Ovary (tissue), 10 donors: ENCODE measurements at places on chromosomes 16 and 17.
A peak's percentile ranks its signal among the peaks of the same experiment; 100 is the strongest.

GRCh38 chr16:24890746-24891145, 45.0 kb downstream of the SLC5A11 start:
- DNase-seq, result no peak

GRCh38 chr16:59356709-59357108, 622.6 kb upstream of the GOT2 start:
- no peak for DNase-seq

DNA sequence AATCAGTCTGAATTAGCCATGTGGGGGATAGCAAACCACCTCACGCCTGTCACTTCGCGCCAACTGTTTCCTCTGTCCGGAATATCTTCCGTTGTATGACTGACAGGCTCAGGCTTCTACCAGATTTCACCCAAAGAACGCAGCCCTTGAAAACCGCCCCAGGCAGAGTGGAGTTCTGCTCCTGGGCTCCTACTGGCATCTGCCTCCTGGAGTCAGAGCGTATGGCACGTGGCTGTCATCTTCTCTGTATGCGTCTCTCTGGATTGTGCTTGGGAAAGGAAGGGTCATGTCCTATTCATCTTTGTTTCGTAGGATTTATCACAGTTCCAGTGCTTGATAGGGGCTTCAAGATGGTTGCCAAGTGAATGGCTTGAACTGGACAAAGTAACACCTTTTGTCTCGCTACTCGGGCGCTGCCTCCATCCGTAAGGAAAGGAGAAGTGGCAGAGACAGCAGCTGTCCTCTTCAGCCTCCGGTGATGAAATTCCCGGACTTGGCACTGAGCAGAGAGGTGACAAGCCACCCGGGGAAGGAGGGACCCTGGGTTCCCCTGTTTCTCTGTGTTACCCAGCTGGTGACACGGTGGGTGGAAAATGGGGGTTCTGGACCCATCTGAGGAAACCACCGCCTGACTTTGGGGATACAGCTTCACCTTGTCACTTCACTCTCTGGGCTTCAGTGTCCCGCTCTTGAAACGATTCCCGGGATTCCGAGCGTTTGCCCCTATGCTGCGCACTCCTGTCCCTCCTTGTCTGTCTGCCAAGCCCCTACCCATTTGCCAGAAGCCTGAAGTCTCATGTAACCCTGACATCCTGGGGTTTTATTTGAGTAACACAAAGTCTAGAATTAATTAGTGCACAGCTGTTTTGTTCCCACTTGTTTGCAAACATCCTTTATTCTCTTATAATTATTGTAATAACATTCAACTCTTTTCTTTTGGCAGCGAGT, 13.9 kb downstream of the KIAA0513 start:
- DNase-seq, result no peak

DNA sequence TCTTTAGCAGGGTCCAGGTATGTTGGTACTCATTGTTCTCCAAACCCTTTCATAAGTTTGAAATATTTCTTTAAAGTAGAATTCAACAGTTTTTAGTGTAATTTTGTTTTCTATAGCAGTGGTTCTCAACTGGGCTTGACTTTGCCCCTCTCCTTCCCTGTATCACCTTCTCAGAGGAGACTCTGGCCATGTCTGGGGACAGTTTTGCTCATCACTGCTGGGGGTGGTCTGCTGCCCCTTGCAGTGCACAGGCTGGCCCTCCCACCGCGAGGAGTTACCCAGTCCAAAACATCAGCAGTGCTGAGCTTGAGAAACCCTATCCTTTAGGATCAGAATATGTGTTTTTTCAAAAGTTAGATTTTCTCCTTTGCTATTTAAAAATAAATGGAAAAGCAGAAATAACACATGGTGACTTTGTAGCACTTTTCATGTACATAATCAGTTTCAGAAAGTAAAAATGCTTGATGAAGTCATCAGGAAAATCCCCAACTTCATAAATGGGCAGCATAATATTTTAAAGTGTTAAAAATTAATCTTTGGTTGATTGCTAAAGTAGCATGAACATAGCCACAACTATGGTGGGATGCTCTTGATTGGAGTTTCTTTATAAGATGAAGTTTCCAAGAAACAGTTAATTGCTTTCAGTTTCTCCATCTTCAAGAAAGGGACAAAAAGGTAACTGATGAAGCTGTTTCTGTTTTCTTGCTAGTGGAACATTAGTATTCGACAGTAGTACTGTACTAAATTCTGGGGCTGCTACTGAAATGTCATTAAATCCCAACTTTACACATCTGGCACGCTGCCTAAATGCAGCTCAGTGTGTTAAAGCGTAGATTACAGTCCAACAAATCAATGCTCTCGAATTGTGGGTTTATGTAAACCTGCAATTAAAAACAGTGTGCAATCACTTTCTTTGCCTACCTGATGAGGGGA, 70.3 kb downstream of the NETO2 start:
- no peak for DNase-seq

DNA sequence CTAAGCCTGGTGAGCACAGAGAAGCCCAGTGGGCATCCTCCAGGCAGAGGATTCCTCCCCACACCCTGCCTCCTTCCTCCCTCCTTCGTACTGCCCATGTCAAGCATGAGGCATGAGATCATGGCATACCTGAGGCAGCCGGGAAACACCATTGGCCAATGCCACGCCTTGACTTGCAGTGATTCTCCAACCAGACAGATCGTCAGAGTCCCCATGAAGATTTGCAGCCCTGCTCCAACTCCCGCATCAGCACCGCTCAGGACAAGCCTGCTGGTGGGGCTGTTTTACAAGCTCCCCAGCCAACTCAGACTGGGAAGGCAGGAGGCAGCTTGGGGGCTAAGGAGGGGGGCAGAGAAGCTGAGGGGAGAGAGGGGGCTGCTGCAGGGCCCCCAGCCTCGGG, 2.9 kb upstream of the KRT16 start:
- DNase-seq, result no peak

DNA sequence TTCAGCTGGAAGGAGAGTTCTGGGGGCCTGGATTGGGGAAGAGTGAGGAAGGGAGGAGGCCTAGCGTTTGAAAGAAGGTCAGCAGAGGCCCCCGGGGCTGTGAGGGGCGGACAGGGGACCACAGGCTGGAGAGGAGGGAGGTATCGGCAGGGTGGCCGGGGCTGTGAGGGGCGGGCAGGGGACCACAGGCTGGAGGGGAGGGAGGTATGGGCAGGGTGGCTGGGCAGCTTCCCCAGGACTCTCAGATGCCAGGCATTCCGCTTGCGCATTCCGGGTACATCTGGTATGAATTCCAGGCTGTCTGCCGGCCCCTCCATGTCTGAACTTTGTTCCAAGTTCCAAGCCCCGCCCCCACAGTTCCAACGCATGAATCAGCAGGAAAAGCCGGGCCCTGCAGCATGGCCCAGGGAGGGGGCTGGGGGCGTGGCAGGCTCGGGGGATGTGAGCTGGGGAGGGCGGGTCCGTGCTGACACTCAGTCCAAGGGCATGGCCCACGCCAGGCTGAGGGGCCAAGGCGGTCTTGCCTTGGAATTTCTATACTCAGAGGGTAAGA, 4.3 kb upstream of the TLCD2 start:
- peak; percentile 99 for DNase-seq

GRCh38 chr17:6506679-6507231, 49.6 kb downstream of the PITPNM3 start:
- no peak for DNase-seq

DNA sequence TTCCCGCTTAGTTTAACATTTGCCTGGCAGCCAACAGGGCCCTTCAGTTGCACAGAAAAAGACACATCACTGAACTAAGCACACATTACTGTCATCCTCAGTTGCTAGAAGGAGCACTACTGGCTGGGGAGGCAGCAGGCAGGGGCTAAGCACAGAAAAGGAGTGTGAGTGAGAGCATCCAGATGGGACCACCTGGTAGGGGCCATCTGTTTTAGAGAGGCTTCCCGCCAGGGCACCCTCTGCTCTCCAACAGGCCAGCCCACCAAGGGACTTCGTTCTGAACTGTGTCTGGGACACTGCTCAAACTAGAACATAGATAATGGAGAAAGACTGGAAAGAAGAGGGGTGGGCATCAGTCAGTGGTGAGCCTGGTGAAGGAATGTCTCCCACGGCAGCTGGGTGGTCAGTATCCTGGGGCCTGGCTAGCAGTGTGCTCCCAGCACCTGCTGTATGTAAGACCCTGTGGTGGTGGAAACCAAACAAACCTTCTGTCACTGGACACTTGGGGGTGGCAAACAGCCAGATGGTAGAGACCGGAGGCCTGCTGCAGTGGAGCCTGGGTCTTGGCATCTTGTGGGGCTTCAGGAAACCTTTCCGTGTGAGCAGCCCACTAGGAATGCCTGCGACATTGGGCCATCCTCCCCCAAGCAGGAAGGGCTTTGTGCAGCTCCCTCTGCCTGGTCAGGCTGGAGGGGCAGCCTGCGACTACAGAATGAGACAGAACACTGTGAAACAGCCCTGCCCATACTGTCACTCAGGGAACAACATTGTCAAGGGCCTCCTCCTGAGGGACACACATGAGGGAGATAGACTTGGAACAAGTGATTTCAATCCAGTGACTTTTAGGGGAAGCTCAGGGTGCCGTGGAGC, 12.8 kb upstream of the RANGRF start:
- DNase-seq, result no peak

DNA sequence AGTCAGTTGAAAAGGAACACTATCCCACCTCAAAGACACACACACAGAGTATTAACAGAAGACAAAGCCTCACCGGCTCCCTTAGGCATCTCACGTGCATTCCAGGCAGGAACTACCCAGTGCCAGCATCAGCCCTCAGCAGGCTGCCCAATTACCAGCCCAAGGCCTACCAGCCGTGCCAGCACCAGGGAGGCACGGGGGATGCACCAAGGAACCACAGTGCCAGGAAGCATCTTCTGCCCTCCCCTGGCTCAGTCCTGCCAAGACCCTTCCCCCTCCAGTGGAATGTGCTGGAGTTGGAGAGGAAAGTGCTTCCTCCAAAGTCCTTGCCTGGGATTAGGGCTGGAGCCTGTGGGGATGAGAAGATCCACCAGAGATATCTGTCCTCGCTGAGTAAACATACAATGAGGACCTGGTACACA, 11.0 kb upstream of the KRT19 start:
- no peak for DNase-seq

DNA sequence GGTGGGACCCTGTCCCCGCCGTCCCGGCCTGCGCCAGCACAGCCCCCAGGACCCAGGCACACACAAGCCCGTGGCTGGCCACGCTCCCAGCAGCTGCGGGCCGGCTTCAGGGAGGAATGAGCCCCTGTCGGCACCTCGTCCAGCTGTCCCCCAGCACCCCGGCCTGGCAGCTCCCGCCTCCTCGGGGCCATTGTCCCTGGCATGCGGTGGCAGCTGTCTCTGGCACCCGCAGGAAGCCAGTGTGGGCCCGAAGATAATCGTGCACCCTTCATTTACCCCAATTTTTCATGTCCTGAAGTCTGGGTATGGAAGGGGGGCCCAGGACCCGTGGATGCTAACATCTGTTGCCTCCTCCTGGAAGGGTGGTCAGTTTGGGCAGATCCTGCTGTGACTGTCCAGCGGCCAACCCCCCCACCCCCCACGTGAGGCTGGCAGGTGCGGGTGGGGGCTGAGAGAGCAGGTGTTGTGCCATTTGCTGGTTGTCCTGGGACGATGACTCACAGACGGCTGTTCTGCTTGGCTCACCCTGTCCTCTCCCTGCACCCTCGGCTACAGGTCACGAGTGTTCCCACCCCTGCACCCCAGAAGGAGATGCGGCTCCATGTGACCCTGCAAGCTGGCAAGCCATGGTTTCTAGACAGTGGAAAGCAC, 4.0 kb upstream of the LMF1 start:
- no peak for DNase-seq

- DNase-seq, result no peak
Observed at GRCh38 chr17:82938486-82938872, 98.7 kb upstream of the ZNF750 start.

DNA sequence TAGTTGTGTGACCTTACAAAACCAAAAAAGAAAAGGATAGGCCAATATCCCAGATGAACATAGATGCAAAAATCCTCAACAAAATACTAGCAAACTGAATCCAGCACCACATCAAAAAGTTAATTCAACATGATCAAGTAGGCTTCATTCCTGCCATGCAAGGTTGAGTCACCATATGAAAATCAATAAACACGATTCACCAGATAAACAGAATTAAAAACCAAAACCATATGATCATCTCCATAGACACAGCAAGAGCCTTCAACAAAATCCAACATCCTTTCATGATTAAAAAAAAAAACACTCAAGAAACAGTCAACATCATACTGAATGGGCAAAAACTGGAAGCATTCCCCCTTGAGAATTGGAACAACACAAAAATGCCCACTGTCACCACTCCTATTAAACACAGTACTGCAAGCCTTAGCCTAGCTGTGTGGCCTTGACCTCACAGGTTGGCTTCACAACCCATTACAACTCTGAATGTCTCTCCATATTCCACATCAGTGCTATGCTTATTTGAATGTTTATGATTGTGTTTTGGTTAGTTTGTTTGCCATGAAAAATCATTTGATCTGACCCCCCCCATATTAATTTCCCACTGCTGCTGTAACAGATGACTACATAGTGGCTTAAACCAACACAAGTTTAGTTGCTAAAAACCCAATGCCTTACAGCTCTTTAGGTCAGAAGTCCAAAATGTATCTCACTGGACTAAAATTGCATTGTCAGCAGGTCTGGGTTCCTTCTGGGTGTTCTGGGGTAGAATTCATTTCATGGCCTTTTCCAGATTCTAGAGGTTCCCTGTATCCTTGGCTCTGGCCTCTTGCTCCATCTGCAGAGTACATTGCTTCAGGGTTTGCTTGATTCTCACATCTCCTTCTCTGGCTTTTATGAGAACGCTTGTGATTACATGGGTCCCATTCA, 257.1 kb upstream of the DYNLRB2 start:
- no peak for DNase-seq

DNA sequence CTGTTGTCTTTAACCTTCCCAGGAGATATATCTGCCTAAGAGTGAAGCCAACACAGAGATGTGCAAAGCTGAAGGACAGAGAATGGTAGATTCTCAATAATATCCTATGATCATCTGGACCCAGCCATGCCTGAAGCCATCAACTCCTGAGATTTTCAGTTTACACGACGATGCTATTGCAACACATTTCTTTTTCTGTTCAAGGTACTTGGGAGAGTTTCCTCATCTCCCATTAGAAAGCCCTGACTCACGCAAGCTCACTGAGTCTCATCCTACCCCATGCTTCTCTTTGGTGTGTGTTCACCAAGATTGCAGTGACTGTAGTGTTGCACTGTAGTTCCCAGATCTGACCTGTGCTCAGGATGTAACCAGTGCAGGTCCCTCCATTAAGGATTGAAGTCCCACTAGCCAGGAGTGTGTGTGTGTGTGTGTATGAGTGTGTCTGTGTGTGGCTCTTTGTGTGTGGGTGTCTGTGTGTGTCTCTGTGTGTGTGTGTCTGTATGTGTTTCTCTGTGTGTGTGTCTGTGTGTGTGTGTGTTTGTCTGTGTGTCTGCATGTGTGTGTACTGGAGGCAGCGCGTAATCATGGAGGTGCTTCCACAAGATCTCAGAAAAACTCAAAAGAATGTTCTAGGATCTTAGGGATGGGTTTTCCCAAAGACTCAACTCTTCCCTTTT, 15.5 kb downstream of the CES1 start:
- DNase-seq, result no peak

- DNase-seq, result no peak
Observed at GRCh38 chr16:56889206-56889605, 24.2 kb downstream of the SLC12A3 start.

DNA sequence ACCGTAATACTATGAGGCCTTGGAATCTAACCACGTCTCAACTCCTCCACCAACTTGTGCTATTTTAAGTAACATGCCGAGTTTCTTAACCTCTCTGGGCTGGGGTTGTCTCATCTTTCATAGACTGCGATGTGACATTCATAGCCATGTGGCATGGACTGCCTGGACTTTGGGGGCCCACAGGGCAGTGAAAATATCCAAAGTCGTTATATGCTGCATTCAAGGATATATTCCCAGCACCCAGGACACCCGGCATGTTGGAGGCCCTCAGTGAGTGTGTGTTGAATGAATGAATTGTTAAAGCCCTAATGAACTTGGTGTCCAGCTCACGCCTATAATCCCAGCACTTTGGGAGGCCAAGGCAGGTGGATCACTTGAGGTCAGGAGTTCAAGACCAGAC, 203.1 kb downstream of the CBLN1 start:
- DNase-seq, result no peak
